ENCODE measurements at places on chromosomes 2 and 18.

GRCh38 chr2:46294176-46294836 is 2.9 kb upstream of the EPAS1 start:
- DNase-seq, result no peak

DNA sequence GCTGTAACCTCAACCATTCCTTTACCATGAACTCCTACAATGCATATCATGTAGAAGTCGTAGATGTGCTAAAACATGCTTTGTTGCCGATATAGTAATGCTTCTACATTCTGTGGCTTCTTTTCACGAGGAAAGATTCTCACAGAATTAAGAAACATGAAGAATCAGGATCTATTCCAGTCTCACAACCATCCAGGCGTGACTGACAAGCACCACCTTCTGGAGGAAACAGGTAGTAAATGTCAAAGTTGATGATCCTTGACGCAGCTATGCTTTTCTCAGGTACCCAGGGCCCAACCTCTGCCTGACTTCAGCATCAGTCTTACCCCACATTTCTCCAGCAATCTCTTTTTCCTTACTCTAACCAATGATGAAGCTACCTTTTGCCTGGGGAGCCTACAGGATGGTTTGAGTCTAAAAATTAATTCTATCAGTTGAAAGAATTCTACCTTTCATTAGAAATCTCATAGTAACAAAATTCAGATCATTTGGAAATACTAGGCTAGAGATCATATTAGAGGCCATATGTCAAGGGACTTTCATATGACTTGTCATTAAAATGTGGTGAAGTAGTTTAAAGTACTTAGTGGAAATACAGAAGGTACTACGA is 123.3 kb upstream of the RND3 start:
- peak; percentile 71 for DNase-seq

DNA sequence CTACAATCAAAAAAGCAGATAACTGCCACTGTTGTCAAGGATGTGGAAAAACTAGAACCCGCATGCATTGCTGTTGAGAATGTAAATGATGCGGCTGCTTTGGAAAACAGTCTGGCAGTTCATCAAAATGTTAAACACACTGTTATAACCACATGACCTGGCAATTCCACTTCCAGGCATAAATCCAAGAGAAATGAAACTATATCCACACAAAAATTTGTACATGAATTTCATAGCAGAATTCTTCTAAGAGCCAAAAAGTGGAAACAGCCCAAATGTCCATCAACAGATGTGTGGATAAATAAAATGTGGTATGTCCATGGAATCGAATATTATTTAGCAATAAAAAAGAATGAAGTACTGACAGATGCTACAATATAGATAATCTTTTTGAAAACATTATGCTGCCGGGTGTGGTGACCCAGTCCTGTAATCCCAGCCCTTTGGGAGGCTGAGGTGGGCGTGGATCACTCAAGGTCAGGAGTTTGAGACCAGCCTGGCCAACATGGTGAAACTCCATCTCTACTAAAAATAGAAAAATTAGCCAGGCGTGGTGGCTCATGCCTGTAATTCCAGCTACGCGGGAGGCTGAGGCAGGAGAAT is 32.0 kb downstream of the ERCC3 start:
- peak; percentile 74 for DNase-seq

DNA sequence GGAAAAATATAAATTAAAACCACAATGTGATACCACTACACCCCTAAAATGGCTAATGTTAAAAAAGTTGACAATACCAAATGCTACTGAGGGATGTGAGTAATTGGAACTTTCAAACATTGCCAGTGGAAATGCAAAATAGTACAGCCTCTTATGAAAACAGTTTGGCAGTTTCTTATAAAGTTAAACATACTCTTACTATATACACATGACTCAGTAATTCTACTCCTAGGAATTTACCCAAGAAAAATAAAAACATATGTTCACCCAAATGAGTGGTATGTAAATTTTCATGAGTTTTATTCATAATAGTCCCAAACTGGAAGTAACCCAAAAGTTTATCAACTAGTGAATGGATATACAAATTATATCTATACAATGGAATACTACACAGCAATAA is 228.0 kb downstream of the CYP26B1 start:
- DNase-seq, result peak; percentile 70

DNA sequence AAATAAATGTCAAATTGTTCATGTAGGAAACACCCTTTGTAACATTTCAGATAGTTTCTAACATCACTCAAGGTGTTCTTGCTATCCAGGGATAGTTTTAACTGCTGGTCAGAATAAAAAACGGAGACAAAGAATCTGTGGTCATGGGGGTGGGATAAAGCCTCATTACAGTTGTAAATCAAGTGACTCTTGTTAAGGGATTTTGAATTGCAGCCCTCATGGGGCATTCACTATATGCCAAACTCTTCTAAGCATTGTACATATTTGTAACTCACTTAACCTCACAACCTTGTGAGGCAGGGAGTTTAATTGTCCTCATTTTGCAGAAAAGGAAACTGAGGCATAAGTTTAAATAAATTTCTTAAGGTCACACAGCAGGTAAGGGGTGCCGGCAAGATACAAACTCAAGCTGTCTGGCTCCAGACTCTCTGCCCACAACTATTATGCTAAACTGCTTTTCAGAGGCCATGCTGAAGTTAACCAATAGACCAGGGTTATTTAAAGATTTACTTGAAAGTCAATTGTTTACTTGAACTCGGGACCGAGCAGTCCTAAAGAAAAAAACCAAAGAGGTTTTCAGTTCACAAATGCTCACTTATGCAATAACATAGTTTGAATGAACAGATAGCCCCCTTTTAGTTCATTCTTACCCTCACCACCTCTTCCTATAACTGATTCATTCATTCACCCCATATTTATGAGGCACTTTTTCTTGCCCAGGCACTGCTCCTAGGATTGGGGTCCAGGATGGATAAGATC is 121.6 kb upstream of the FZD5 start:
- no peak for DNase-seq

GRCh38 chr2:133605766-133606137 is 37.5 kb upstream of the NCKAP5 start:
- DNase-seq, result no peak

DNA sequence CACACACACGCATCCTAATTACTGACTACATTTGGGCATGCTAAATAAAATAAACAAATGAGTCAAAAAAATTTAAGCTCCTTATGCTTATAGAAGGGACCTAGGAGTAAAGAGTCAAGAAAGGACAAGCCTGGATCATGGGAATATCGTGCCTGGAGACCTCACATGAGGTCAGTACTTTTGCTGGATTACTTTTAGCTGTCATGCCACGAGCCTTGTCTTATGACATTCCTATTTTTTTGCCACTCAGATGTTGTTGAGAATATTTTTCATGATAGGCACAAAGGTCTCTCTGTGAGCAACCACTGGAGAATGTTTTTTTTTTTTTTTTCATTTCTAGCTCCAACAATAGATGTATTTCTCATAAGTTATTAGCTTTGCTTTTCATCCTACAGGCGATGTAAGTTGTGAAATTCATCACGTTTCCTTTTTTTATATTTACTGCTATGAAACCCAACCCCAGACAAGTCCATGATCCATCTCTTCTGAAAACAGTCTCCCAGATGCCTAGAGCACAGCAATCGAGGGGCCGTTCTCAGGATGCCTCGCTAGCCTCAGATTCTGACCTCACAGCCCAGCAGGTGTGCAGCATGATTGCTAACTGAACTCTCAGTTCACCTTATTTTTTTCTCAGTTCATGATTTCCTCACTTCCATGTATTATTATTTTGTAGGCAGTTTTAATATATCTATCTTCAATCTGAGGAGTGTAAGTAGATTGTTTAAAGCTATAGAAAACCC is 464.5 kb downstream of the IRS1 start:
- DNase-seq, result no peak

DNA sequence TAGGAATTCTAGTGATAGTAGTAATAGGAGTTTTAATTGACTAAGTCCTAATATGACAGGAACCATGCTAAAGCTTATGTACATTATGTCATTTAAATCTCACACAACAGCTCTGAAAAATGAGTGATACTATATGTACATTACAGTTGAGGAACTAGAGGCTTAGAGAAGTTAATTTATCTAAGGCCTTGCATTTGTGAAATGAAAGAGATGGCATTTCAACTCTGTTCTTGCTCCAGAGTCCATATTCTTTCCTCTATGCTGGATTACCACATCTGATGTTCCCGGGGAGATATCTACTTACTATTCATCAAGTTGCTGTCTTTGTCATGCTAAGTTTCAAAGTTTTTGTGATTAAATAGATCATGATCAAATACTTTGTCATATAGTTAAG is 5.7 kb downstream of the AGPS start:
- DNase-seq, result no peak

GRCh38 chr2:70094171-70094977 is 7.1 kb downstream of the PCBP1 start:
- DNase-seq, result no peak

DNA sequence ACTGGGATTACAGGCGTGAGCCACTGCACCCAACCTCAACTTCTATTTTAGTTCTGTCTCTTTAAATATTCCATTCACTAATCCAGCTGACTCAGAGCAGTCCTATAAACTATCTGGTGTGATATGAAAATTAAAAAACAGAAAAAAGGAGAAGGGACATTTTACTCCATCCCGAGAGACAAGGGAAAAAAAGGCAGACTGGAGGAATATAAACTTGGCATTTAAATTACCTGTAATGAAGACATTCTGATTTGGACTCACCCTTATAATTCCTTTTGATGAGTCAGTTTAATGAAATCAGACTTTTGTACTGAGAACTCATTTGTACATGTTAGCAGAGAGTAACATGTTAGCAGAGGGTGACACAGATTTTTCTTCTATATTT is 74.8 kb upstream of the RIOK3 start:
- DNase-seq, result peak; percentile 46

GRCh38 chr18:22347606-22348511 is 69.9 kb downstream of the CTAGE1 start:
- no peak for DNase-seq

DNA sequence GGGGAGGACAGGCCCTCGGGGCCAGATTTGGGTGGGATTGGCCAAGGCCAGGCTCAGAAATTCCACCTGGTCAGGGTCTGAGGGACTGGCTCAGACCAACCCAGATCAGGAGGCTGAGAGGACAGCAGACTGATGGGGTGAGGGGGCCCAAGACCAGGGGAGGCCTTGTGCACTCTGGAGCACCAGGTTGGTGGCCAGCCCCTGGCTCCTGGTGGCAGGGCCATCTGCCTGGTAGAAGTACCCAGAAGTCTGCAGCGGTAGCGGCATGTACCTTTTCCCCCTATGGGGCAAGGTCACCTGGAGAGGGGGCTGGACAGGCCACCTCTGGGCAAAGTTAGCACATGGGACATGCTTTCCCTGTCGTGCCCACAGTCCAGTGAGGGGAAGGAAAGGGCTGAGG is 21.2 kb upstream of the ODC1 start:
- no peak for DNase-seq

- DNase-seq, result no peak
Observed at GRCh38 chr2:118169359-118170005, 81.2 kb downstream of the INSIG2 start.

DNA sequence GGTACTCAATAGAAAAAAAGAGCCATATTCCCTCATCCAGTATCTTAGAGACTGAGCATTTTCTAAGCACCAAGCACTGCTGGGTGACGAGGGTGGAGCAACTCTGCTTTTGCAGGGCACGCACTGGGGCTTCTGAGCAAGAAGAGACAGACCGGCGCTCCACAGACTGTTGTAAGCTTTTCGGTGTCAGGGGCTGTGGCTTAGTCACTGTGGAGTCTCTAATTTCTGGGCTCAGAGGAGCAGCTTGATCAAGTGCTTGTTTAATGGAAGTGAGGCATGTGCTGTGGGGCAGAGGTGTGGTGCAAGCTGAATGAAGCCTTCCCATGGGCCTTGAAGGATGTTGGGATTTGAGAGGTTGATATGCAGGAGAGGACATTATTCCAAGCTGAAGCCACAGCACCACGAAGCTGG is 227.1 kb downstream of the MYCN start:
- DNase-seq, result no peak

DNA sequence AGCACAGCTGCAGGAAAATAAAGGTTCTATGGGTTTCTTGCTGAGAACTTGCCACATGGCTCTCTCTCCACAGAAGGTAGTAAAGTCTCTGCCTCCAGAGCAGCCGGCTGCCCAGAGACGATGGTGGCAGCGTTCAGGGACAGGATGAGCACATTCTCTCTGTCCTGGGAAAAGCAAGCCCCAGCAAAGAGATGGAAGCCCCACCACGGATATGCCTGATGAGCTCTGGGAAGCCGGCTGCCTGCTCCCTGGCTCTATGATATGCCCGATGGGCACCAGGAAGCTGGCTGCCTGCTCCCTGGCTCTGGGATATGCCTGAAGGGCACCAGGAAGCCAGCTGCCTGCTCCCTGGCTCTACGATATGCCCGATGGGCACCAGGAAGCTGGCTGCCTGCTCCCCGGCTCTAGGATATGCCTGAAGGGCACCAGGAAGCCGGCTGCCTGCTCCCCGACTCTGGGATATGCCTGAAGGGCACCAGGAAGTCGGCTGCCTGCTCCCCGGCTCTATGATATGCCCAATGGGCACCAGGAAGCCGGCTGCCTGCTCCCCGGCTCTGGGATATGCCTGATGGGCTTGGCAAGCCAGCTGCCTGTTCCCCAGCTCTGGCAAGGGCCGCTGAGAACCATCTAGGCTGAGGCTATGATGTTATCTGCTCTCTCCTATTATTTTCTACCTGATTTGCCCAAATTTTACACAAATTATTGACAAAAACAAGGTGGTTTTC is 21.5 kb upstream of the SNTG2 start:
- no peak for DNase-seq

GRCh38 chr18:42182728-42183700 is 228.0 kb downstream of the PIK3C3 start:
- peak; percentile 37 for DNase-seq

DNA sequence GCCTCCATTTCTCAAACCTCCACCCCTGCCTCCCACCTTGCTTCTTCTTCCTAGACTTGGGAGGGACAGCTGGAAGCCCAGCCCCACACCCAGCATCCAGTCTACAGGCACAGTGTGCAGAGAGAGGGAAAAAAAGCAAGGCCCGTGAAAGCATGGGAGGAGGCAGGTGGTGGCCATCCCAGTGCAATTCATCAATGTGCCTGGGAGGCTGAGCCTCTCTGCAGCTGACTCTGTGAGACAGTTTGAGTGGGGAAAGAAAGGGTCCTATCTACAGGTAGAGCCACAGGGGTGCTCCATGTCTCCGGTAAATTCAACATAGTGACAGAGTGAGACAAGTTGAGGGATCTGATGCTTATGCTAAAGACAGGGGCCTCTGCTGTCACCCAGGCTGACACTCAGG is 340.6 kb downstream of the DYSF start:
- DNase-seq, result no peak

GRCh38 chr18:25743646-25744151 is 346.7 kb downstream of the SS18 start:
- DNase-seq, result no peak
